ENCODE measurements at places on chromosomes 3 and 15. TPM values are rescaled to one million over a fixed set of nuclear protein-coding genes. Genes with fewer than 3 reads are reported as not detected.

GRCh38 chr3:188253800-188254452 lies 100.0 kb downstream of the LPP start:
- no peaks in the 10 kb centered on the region for H3K27me3 ChIP-seq
- peaks cover 6% of the 10 kb centered on the region for H3K36me3 ChIP-seq
- no peak overlapping the region for H3K27ac ChIP-seq
- peaks cover 2% of the 10 kb centered on the region for H3K4me1 ChIP-seq
- no peak for DNase-seq

GRCh38 chr3:16883057-16883722 lies 1.6 kb upstream of the PLCL2 start:
- H3K27me3 ChIP-seq, result no peaks in the 10 kb centered on the region
- no peak for DNase-seq
- H3K4me3 ChIP-seq, result no peak overlapping the region
- H3K36me3 ChIP-seq, result no peaks in the 10 kb centered on the region

The TARS3 gene
- total RNA-seq, result 4.6 TPM

GRCh38 chr3:156176048-156176447 lies 55.7 kb downstream of the KCNAB1 start:
- H3K4me3 ChIP-seq, result no peak overlapping the region
- H3K27ac ChIP-seq, result no peak overlapping the region
- H3K27me3 ChIP-seq, result no peaks in the 10 kb centered on the region
- peaks cover 12% of the 10 kb centered on the region for H3K4me1 ChIP-seq
- DNase-seq, result no peak

The STRC gene
- total RNA-seq, result 0.59 TPM

The ADAMTS9 gene
- total RNA-seq, result 4.5 TPM

The SPATA16 gene
- total RNA-seq, result not detected

The CDC25A gene
- total RNA-seq, result 10.5 TPM

The TBC1D21 gene
- total RNA-seq, result not detected

DNA sequence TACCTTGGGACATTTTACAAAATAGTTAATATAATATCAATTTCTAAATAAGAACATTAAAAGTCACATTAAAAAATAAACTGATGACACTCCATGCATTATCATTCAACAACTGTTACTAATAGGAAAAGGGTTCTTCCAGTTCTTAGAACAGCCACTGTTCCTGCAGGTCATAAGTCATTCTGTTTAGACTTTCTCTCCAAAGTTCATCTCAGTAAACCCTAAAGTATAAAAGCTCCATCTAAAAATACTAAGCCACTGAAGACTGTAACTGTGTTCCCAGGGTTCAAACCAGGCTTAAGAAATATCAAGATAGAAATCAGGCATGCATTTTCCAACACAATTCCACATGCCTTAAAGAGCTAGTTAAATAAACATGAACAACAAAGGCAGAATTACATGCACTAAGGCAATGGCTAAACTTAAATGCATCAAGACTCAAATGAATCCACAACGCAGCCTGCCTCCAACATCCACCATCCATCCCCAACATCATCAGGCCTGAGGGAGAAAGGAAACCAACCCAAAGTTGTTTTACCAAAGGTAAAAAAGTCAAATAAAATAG lies 46.2 kb downstream of the DMXL2 start:
- no peaks in the 10 kb centered on the region for H3K27me3 ChIP-seq
- no peaks in the 10 kb centered on the region for H3K36me3 ChIP-seq
- peak overlapping the region; percentile 69 for H3K27ac ChIP-seq
- no peak for DNase-seq
- peaks cover 31% of the 10 kb centered on the region for H3K4me1 ChIP-seq
- peak overlapping the region; percentile 14 for H3K4me3 ChIP-seq

GRCh38 chr15:39670687-39671086 lies 89.8 kb downstream of the THBS1 start:
- H3K27me3 ChIP-seq, result no peaks in the 10 kb centered on the region
- no peaks in the 10 kb centered on the region for H3K36me3 ChIP-seq
- no peak for DNase-seq
- H3K4me1 ChIP-seq, result no peaks in the 10 kb centered on the region

The ANKUB1 gene
- not detected for total RNA-seq

DNA sequence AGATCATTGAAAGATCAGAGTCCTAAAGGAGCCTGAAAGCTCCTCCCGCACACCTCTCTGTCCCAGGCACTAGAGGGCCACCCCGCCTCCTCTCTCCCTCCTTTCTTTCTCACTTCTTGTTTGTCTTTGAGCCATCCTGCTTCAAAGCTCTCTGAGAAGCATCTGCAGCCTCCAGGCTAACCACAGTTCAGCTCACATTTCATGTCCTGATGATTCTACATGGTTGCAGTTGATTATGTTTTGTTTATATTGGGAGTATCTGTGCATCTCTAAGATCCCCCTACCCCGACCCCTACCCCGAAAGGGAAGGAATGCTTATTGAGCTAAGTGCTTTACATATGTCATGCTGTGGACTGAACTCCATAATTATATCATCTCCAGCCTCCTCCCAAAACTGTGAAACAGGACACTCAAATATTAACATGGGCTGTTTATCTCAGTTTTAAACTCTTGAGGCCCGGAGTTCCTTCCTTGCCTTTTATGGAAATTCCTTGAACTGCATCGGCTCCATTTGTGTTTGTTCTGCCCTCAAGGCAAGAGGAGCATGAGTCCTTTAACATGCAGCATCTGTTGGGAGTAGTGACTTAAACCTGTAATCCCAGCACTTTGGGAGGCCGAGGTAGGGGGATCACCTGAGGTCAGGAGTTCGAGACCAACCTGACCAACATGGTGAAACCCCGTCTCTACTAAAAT lies 30.9 kb downstream of the MGLL start:
- peak; percentile 65 for DNase-seq
- H3K36me3 ChIP-seq, result peaks cover 5% of the 10 kb centered on the region
- peak overlapping the region; percentile 54 for H3K27ac ChIP-seq
- H3K4me1 ChIP-seq, result peaks cover 30% of the 10 kb centered on the region

Data from PC-9 (cell line).